Renal cortical epithelial cell (primary cell): ENCODE measurements at places on chromosomes 2 and 18.

GRCh38 chr2:28650266-28650584, 101.4 kb upstream of the PPP1CB start:
- DNase-seq: no peak

GRCh38 chr2:181894381-181894780, 2.9 kb downstream of the ITPRID2 start:
- DNase-seq: no peak

- no peak for DNase-seq
These were observed 359.5 kb upstream of the ACVR2A start for GRCh38 chr2:147485210-147485851.

DNA sequence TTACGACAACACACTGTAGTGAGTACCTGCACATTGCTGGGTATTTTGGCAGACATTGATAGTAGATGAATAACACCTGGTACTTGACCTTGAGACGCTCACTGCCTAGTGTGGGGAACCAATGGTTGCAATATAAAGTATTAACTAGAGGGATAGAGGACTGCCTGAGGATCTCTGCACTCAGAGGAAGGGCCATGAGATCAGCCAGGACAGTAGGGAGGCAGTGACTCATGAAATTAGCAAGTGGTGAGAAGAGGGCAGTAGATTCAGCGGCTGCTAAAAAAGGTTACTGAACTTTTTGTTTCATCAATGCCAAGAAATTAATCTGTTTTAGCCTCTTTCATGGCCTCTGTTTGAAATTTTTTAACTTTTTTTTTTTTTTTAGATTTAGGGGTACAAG, 250.8 kb upstream of the TCF4 start:
- DNase-seq: peak; percentile 55

- no peak for DNase-seq
These were observed 20.5 kb downstream of the IL36A start for GRCh38 chr2:113025737-113026136.

DNA sequence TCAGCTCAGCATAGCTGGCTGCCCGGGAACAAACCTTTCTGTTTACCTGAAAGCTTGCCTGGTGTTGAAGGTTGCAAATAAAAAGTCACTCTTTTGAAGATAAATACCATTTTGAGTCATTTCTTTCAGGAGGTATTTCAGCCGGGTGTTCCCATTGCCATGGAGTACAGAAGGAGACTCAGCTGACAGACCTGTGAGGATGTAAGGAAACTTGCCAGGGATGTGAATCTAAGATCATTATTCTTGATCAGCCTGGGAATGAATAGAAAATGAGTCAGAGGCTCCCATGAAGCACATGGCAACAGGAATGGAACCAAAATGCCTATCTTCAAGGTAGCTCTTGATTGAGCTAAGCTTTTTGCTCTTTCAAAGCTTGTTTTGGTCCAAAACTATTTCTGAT, 231.2 kb downstream of the CYRIA start:
- no peak for DNase-seq

GRCh38 chr2:210399440-210400041, 77.0 kb downstream of the LANCL1 start:
- peak; percentile 25 for DNase-seq

DNA sequence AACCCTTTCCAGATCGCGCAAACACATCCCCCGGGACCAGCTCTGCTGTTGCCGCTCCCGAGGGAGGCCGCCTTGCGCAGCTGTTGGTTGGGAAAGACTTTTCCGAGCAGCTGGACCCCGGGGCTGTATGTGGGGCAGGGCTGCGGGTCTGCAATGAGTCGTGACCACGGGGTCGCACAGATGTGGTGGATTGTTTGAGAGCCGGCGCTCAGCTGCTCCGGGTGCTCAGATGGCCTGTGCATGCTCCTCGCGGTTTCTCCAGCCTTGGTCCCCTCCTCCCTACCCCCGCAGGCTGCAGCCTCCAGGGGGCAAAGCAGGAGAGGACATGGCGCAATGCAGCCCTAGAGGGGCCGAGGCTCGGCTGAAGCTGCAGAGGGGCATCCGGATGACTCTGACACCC, 105.2 kb upstream of the OTOS start:
- DNase-seq: no peak

DNA sequence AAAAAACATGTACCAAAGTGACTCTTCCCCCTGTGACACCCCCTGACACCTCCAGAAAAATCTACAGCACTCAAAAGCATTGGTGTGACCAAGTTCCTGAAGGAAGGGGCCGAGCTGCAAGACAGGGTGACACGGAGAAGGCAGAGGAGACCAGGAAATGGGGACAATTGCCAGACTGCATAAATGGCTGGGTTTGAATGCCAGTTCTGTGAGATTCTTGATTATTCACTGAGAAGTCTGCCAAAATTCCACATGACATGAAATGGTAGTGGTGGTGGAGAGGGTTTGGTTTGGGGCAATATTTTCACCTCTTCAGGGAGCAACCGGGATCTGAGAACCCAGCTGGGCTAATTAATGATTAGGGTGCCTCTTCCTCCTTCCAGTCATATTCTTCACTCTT, 178.5 kb downstream of the ARL4C start:
- no peak for DNase-seq

GRCh38 chr2:144498277-144498676, 21.6 kb downstream of the ZEB2 start:
- no peak for DNase-seq

- DNase-seq: peak; percentile 85
These were observed 78.8 kb downstream of the TGOLN2 start for GRCh38 chr2:85248773-85249509.

- DNase-seq: no peak
These were observed 385.5 kb downstream of the PIK3C3 start for GRCh38 chr18:42340423-42341009.

DNA sequence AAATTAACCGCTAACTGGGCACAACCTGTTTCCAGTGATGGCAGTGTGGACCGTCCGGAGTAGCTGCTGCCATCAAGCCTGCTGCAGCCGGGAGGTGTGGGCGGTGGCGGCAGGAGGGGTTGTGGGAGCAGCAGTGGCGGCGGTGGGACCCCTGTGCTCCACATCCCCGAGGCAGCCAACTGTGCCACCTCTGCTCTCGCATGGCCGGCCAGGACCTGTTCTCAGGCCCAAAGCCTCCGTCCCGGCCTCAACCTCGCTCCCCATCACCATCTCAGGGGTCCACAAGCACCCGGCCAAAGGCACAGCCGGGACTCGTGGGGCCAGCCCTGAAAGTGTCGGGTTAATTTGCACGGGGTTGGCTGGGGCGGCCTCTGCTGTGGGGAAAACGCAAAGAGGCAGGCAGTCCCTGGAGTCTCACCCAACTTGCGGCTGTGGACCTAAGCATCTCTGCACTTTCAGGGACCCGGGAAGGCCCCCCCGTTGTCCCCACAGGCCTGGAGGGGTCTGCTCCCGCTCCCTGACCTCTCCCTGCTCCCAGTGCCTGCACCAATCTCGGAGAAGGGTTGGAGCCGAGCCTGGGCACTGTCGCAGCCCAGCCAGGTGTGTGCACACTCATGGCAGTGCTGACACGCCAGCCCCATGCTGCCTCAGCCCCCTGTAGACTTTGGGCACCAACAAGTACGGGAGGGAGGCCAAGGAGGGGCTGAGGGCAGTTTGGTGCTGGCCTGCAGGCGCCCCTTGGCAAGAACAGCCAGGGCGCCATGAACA, 44.4 kb upstream of the PEX13 start:
- DNase-seq: no peak

- peak; percentile 80 for DNase-seq
These were observed 52.8 kb downstream of the CLASP1 start for GRCh38 chr2:121596221-121597080.

DNA sequence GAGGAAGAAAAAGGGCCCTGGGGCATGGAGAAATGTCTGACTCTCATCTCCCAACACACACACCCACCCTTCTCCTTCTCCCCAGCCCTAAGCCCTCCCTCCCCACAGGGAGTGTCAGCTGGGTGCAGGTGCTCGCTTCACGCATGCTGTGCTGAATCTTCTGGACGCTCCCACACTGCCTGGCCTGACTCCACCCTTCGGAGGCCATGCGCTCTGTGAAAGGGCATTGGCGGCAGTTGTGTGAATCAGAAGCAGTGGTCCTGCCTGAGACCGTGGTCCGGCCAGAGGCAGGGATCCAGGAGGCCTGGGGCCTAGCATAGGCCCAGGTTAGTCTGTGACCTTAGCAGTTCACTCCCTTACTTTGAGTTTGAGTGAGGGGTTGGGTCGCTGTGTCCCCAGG, 57.1 kb downstream of the LONRF2 start:
- DNase-seq: no peak

- DNase-seq: peak; percentile 56
These were observed 17.1 kb upstream of the HNMT start for GRCh38 chr2:137947032-137947727.

GRCh38 chr18:8635087-8635486, 25.9 kb downstream of the RAB12 start:
- no peak for DNase-seq

GRCh38 chr2:98492441-98492840, 47.8 kb downstream of the INPP4A start:
- DNase-seq: no peak

GRCh38 chr2:192675681-192676080, 480.9 kb upstream of the TMEFF2 start:
- no peak for DNase-seq

GRCh38 chr2:70070542-70071268, 16.6 kb upstream of the PCBP1 start:
- DNase-seq: peak; percentile 86

DNA sequence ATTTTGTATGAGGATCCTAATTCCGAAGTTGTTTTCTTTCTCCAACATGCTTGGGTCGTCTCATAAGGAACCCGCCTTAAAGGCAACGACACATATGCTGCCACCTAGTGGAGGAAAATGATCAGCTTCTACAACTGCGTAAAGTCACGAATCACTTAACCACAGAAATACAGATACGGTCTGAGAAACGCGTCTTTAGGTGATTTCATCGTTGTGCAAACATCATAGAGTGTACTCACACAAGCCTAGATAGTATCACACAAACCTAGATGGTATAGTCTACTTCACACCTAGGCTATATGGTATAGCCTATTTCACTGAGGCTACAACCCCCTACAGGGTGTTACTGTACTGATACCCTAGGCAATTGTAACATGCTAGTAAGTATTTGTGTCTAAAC, 13.1 kb downstream of the GNLY start:
- peak; percentile 93 for DNase-seq

DNA sequence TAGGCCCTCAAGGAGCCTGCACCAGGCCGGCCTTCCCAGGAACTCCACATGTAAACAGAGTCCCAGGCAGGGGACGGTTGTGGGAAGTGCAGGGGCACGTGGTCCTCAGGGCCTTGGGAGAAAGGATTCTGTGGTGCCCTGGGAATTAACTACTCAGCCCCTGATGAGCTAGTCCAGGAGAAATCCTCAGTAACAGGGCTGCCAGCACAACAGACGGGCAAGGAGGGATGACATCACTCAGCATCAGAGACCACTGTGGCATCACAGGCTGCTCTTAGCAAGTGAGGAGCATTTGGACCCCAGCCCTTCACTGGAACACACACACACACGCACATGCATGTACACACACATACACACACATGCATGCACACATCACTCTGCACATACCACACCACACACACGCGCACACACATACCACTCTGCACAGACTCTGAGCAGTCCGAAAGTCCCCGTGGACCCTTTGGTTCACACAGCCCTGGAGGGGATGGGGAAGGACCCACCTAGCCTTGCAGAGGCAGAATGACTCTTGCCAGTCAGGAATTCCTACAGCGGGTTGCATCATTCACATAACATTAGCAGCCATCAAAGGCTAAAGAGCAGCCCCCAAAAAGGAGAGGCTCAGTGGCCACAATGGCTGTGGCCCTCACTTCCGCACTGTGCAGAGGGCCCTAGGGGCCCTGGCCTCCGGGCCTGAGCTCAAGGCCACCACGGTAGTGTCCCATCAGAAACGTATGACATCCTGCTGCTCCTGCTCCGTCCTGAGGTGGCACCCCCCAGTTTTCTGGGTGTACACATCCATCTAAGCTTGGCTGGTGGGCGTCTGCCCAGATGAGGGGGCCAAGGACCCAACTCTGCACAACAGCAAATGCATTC, 1.9 kb upstream of the NMUR1 start:
- DNase-seq: no peak

- DNase-seq: no peak
These were observed 33.6 kb downstream of the HJURP start for GRCh38 chr2:233820774-233821105.

- peak; percentile 60 for DNase-seq
These were observed at the start of gene DNPEP for GRCh38 chr2:219387306-219388120. TSS of gene DNPEP (minus strand) at chr2:219387912. CDS start at chr2:219387794, 118 bp downstream.

DNA sequence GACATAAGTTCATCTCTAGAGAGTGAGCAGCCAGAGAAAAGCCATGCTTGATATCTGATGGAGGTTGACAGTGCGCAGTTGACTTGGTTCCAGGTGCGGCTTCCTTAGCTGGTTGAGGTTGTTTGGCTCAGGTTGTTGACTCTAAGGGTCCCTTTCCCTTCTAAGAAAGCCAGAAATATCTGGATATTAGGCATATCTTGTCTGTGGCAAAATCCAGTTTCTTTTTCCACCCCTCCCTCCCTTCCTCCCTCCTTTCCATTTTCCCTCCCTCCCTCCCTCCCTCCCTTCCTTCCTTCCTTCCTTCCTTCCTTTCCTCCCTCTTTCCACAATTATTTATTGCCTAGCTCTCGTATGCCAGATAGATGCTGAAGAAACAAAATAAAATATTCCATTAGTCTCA, 82.6 kb upstream of the TNP1 start:
- no peak for DNase-seq

DNA sequence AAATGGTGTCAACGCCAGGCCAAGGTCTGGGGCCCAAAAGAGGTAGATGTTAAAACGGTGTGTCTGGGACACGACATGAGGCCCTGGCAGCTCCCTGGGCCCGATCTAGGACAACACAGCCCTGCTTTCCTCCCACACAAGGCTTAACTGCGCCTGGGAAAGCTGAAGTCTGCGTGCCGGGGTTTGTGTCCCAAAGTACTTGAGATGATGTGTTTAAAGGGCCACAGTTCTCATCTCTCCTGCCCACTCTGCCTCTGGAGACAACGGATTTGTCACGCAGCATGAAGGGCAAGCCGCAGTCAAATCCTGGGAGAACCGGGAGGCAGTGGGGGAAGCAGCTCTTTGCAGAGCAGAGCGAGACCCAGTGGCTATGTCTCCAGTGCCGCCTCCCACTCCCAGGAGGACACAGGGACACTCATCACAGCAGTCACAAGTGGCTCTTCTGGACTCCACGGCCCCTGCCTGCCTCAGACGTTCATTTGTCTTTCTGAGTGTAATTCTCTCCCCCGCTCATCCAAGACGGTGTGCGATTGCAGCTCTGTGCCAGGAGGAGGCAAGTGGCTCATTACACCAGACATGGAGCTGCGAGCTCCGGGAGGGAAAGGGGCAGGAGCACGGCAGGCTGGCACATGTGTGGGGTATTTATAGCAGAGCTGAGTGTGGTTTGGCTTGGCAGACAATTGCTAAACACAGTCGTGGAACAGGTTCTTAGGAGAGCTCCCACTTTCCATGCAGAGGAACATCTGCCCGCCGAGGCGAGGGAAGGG, 57.7 kb upstream of the SEMA4C start:
- DNase-seq: peak; percentile 46

GRCh38 chr2:105121434-105121833, 83.6 kb downstream of the MRPS9 start:
- no peak for DNase-seq
